CD4-positive, alpha-beta T cell treated with Interleukin-4 for 1 hour (primary cell): ENCODE measurements at places on chromosomes 5 and 9.

DNA sequence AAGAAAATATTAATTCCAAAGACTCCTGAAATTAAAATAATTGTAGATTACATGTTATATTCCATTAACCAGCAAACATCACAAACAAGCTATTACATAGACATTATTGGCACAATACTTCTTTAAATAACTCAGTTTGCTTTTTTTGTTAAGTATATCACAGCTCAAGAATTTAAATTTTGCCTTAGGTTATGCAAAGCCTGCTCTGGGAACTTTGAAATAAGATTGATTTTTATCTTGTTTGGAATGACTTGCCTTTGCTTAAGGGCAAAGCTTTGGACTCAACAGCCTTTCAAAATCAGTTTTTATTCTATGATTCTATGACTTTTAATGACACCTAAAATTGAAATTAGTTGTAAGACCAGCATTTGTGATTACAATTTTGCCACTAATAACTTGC lies 78.2 kb downstream of the ALDH7A1 start:
- DNase-seq: no peak

DNA sequence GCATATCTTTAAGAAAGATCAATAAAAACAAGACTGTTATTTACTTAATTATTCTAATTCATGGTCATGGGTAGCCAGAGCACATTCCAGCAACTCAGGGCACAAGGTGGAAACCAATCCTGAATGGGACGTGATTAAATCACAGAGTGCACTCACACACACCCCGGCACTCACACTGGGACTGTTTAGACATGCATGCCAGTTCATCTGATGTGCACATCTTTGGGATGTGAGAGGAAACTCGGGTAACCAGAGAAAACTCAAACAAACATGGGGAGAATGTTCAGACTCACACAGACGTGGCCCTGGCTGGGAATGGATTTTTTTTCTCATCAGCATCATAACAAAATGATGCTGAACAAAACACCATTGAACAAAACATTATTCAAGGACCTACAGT lies 29.4 kb downstream of the SMAD5 start:
- DNase-seq: no peak

DNA sequence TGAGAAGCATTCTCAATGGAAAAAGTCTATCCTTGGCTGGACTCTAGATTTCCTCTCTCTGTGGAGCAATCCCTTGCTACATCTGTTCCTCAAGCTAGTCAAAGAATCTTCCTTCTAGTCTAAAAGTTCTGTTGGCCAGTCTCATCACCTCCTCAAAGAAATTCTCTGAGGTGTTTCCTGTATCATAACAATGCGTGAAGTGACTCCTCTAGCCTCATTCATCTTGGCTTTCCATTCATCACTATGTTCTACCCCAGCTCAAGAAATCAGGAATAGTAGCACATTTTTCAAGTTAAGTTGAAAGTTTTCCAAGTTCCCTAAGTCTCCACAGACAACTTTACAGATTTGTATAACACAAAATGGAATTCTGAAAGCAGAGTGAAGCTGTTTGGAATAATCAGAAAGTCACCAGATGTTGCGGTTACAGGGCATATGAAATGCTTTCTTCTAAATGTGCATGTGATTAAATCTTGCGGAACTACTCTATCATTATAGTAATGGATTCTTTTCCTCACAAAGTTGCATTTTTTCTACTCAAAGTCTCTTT lies 176.6 kb upstream of the FREM1 start:
- DNase-seq: no peak

DNA sequence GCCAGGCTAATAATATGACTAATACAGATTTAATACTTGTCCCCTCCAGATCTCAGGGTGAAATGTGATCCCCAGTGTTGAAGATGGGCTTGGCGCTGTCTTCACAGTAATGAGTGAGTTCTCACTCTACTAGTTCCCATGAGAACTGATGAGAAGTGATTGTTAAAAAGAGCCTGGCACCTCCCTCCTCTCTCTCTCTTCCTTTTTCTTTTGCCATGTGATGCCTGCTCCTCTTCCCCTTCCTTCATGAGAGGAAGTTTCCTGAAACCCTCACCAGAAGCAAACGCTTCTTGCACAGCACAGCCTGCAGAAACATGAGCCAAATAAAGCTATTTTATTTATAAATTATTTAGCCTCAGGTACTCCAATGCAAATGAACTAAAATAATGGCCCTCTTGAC lies 55.2 kb downstream of the GLDC start:
- DNase-seq: no peak

DNA sequence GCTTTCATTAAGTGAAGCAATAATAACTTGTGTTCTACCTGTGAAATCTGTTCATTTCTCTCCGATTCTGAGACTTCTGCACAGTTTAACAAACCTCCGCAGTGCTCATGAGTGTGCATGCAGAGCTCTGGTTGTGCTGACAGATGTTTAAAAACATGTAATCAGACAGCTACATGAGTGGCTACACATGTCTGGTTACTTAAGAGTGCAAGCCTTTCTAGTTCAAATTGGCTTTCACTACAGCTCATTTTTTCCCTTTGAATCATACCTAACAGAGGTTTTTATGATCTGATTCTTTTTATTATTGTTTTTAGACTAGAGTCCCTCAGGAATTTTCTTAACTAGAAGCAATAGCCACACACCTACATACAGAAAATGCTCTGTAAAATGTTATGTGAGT lies 310.2 kb downstream of the ARRDC3 start:
- no peak for DNase-seq

GRCh38 chr5:119343052-119343451 lies 12.8 kb upstream of the TNFAIP8 start:
- no peak for DNase-seq

GRCh38 chr5:23013395-23013998 lies 160.4 kb upstream of the CDH12 start:
- no peak for DNase-seq

GRCh38 chr9:77947651-77948050 lies 84.0 kb downstream of the GNAQ start:
- DNase-seq: no peak

GRCh38 chr5:930866-931265 lies 38.2 kb downstream of the TRIP13 start:
- no peak for DNase-seq

- DNase-seq: no peak
Observed at GRCh38 chr5:176396330-176396729, 7.8 kb downstream of the HIGD2A start.

DNA sequence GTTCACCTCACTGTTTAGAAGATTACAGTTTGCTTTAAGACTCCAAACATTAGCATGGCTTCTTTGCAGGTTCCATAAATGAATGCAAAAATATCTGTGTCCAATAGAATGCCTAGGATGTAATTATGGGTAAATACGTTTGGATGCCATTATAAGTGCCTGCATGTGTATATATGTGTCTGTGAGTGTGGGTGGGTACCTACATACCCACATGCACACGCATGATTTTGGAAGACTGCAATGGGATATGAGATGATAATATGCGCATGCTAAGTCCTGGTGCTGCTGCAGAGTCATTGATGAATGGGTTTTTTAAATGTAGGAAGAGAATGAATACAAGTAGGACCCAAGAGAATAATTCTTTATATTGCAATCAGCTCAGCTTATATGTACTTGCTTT lies 406.4 kb downstream of the ZSWIM6 start:
- DNase-seq: no peak

- no peak for DNase-seq
Observed at GRCh38 chr5:149418910-149419531, 39.9 kb upstream of the IL17B start.

GRCh38 chr9:88106492-88106891 lies 31.8 kb downstream of the SPATA31C2 start:
- DNase-seq: no peak

DNA sequence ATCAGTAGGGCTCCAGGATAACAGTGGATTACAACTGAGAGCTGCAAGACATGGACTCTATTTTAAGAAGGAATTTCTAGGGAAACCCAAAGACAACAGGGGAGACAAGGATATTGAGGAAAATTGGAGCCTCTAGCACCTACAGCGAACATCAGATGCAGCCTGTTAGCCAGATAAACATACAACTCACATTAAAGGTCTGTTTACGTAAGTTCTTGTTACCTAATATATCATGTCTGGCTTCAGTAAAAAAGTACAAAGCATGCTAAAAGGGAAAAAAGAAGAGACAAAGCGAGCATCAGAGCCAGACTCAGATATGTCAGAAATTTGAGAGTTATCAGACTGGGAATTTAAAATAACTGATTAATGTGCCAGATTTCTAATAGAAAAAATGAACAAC lies 17.2 kb downstream of the GNPDA1 start:
- no peak for DNase-seq

GRCh38 chr5:61677220-61677619 lies 345.2 kb downstream of the ZSWIM6 start:
- no peak for DNase-seq
